ENCODE measurements at places on chromosomes 2 and 18.
A peak's percentile ranks its signal among the peaks of the same experiment; 100 is the strongest.

DNA sequence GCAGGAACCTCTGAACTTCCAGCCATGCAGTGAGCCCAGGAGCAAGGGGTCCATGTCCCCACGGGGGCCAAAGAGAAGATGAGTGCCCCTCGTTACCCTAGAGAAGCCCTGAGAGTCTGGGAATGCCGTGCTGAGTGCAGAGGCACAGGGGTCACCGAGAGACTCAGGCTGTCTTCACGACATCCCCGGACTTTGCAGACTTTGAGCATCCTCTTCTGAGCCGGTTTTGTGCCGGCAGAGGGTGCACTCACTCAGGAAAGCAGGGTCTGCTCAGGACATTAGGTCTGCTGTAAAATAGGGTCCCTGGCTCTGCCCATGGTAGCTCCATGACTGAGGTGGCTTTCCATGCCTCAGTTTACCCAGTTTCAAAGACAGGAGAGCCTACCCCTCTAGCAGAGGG, 71.0 kb downstream of the GALNT14 start:
- DNase-seq: no peak

- no peak for DNase-seq
Measured at GRCh38 chr2:50564766-50565165, 467.2 kb downstream of the NRXN1 start.

GRCh38 chr2:83850071-83850725, 608.9 kb downstream of the SUCLG1 start:
- no peak for DNase-seq

GRCh38 chr2:12556762-12557161, 160.0 kb upstream of the TRIB2 start:
- DNase-seq: no peak

DNA sequence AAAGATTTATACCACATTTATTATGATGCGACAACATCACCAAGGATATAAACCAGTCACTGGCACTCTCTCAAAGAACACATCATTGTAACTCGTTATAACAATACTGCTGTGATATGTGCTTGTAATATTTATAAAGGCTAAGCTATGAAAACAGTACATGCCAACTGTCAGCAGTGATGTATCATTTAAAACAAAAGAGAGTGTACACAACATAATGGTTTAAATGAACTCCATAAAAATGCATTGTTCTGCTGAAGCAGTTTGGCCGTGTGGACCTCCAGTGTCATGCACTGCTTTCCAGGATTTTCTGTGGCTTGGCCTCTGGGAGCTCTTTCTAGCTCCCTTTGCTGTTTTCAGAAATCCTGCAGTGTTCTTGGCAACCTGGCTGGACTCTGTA, 215.6 kb downstream of the MTX2 start:
- no peak for DNase-seq

DNA sequence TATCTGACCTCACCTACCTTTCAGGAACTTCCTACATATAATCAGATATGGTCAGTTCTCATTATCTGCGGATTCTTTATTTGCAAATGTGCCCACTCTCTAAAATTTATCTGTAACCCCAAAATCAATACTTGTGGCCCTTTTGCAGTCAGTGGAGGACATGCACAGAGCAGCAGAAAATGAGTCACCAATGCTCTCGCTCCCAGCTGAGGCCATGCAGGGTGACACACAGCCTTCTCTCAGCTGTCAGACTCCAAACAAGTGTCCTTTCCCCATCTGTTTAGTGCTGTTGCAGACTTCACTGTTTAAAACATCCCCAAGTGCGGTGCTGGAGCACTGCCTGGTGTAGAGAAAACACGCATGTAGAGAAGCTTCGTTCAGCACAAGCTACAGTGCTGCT, 171.9 kb upstream of the SALL3 start:
- DNase-seq: no peak

GRCh38 chr18:59708988-59709387, 11.8 kb upstream of the CCBE1 start:
- DNase-seq: no peak

DNA sequence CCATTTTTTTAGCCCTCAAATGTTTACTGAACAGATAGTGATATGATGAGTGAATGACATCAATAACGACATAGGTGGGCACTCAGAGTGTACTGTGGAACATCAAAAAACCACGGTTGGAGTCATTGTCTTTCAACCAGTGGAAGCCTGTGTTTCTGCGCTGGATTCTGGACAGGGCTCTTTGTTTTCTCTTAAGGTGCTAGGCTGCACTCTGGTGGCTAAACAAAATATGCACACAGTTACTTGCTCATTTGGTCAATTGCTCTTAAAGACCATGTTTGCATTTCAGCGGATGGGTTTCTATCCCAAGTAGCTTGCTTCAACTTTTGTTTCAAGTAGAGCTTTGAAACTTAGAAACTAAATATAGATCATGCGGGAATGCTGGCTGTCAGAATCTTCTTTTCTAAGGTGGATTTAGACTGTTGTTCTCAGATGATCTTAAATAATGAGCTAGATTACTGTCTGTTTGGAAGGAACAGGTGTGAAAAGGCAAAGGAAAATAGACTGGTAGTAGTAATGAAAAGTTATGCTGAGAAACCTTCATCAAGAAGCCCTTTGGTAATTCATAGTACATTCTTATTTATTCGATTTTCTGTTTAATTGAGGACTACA, 48.5 kb upstream of the LYPD6B start:
- DNase-seq: peak; percentile 7

- DNase-seq: no peak
Measured at GRCh38 chr2:148932536-148932935, 57.5 kb downstream of the KIF5C start.

GRCh38 chr2:226837334-226837733, 1.5 kb downstream of the RHBDD1 start:
- no peak for DNase-seq

DNA sequence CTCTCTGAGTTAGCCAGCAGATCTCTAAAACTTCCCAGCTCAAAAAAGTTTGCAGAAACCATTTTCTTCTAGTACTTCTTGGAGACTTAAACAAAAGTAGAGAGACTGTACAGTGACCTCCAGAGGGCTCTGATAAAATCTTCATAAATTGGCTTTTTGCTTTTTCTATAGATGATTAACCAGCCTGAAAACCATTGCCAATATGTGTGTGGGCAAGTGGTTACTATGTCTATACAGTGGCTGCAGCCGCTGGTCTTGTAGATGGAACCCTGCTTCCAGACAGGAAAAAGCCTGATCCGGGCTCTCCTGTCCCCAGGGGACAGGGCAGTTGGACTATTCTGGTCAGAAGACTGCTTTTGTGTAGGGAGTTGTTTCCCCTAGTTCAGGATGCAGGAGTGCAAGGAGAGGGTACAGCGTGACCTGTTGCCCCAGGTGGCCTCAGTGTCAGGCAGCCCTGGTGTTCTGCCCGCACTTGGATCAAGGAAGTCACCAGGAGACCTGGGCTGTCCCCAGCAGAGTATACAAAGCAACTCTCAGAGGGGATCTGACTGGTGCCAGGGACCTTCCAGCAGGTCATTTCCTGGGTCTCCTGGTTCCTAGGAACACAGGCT, 7.3 kb upstream of the PTPRM start:
- DNase-seq: no peak

- DNase-seq: no peak
Measured at GRCh38 chr18:26706911-26707351, 158.6 kb downstream of the AQP4 start.

- DNase-seq: no peak
Measured at GRCh38 chr18:21663578-21663977, 41.0 kb downstream of the ABHD3 start.

DNA sequence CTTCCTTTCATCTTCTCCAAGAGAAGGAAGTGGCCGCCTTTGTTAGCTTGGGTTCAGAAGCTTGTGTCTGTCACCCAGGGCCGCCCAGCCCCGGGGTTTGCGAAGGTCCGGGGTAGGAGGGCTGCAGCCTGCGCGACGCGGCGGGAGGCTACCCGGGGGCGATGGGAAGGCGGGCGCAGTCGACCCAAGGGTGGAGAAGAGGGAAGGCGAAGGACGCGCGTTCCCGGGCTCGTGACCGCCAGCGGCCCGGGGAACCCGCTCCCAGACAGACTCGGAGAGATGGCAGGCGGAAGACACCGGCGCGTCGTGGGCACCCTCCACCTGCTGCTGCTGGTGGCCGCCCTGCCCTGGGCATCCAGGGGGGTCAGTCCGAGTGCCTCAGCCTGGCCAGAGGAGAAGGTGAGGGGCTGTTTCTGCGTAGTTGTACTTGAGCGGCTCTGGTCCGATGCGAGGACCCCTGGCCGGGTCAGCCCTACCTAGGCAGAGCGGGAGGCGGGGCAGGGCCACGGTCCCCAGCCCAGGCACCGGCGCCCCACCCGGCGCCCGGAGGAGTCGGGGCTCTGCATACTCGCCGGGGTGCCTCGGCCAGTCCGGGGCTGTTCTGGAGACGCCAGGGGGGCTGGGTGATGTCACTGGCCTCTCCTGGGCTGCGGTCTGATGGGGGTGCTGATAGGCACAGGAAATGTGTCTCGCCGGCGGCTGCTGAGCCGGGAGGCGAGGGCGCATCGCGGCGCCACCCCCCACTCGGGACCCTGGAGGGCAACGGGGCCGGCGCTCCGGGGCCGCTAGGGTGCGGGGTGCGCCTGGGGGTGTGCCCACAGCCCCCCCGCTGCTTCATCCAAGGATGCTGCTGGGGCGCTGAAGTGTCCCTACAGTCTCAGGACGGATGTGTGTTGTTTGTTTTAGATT, at the start of gene QPCT:
TSS of gene QPCT (plus strand) at position 178 of the 909 bp plus-strand sequence. CDS start at position 280, 102 bp downstream.
- peak; percentile 43 for DNase-seq

- DNase-seq: no peak
Measured at GRCh38 chr2:220127876-220128275, 500.4 kb downstream of the SLC4A3 start.

GRCh38 chr2:104975851-104976250, 62.0 kb upstream of the MRPS9 start:
- no peak for DNase-seq

GRCh38 chr18:79200546-79201268, 131.5 kb downstream of the ATP9B start:
- no peak for DNase-seq

GRCh38 chr2:110714452-110715224, 17.7 kb upstream of the ACOXL start:
- no peak for DNase-seq

GRCh38 chr18:78583739-78584458, 395.7 kb upstream of the SALL3 start:
- no peak for DNase-seq

GRCh38 chr2:56084111-56084901, 99.5 kb upstream of the CCDC85A start:
- no peak for DNase-seq

- DNase-seq: no peak
Measured at GRCh38 chr2:222907790-222908441, 47.1 kb downstream of the ACSL3 start.

GRCh38 chr18:60199505-60199904, 173.1 kb downstream of the MC4R start:
- no peak for DNase-seq

DNA sequence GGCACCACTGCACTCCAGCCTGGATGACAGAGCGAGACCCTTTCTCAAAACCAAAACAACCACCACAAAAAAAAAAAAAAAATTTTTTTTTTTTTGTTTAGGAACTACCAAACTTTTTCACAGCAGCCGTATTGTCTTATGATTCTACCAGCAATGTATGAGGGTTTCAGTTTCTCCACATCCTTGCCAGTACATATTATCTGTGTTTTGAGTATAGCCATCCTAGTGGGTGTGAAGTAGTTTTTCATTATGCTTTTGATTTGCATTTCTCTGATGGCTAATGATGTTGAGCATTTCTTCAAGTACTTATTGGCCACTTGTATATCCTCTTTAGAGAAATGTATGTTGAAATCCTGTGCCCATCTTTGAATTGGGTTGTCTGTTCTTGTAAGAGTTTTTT, 51.7 kb downstream of the COX7A2L start:
- DNase-seq: no peak

DNA sequence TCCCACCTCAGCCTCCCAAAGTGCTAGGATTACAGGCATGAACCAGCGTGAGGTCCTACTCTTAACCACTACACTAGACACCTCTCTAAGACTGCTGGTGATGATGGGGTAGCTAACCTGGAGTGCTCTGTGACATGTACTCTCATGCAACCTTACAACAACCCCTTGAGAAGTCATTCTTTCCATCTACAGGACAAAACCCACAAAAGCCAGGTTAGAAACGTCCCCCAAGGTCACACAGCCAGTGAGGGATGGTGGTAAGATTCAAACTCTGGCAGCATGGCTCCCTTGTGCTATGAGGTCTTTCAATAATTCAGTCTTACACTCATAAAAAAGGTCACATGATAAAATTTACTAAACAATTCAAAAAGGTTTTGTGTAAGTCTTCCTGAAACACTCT, 94.8 kb upstream of the SERTAD2 start:
- DNase-seq: no peak

GRCh38 chr2:176084611-176085119, 903 bp upstream of the EVX2 start:
- no peak for DNase-seq

- no peak for DNase-seq
Measured at GRCh38 chr2:157476953-157477709, 33.2 kb upstream of the CYTIP start.

DNA sequence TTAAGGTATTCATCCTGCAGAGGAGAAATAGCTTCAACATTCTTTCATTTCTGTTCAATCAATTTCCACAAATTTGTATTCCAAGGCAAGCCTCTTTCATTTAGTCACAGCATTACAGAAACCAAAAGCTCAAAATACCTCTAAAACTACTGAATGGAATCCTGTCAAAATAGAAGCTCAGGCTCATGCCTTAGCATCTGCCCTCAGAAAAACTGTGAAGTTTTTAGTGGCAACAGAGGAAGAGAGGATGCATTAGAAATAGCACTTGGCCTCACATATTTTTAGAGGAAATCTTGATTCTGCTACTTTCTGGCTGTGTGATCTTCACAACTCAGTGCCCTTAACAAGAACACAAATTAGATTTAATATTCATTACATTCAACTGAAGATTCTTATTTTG, 69.1 kb upstream of the GALNT13 start:
- DNase-seq: no peak

- no peak for DNase-seq
Measured at GRCh38 chr2:48461721-48462120, 68.2 kb upstream of the STON1 start.

DNA sequence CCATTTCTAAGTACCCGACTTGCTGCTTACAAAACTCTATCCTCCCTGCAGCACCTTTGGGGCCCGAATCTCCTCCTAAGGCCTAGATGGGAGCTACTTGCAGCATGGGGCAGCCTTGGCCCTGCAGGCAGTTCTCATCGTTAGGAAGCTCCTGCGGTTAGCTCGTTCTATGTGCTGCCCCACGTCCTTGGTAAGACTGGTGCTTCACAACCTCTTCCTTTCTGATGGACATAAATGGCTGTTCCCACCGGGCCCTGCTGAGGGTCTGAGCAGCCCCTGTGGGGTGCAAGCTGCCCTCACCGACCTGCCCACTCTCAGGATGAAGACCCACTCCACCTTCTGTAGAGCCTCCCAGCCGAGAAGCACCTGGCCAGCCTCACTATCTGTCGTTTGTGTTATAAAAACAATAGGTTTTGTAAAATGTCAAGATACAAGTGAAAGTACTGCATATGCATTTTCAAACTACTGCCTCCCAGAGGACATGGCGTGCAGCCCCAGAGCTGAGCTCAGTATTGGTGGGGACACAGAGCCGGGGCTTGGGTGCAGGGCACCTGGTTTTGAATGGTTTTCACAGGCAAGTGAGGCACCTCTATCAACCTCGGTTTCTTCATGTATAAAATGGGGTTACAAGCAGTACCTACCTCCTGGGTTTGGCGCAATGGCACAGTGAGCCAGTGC, 19.4 kb downstream of the OTOF start:
- DNase-seq: no peak

Measured in stimulated activated CD4-positive, alpha-beta T cell treated with anti-CD3 and anti-CD28 coated beads, Interleukin-12 subunit alpha, Interleukin-12 subunit beta, amount 100 ng/mL, for 4 hours (primary cell).